MCF 10A (cell line): ENCODE measurements at places on chromosomes 6 and 20.

DNA sequence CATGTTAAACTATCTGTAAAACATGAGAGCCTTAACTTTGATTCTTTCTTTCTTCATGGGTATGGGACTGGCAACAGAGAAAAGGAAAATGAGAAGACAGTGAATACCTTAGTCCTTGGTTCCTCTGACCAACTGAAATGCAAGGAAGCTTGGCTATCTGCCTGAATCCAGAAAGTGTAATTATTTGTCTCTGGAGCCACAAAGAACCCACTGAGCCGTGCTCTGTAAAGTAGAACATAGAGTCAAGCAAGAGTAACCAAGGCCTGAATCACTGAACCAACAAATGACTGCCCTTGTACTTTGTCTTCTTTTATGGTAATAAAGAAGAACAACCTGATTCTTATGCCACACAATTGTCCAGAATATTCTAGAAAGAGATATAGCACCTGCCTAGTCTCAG is 27.6 kb downstream of the PKHD1 start:
- no peak for DNase-seq

DNA sequence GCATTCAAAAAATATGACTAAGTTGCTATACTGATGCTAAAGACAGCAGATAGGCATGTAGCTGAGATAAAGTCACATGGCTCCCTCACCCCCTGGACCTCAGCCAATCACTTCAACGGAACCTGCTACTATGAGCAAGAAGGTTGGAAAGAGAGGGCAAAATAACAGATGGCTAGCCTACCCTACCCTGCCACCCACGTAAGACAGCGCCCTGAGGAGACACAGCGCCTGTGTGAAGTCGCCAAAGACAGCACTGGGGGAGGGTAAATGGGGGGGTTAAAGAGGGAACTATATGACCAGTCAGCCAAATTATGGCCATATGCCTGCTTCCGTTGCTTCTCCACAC is 163.2 kb downstream of the RALGAPA2 start:
- DNase-seq: peak; percentile 78

DNA sequence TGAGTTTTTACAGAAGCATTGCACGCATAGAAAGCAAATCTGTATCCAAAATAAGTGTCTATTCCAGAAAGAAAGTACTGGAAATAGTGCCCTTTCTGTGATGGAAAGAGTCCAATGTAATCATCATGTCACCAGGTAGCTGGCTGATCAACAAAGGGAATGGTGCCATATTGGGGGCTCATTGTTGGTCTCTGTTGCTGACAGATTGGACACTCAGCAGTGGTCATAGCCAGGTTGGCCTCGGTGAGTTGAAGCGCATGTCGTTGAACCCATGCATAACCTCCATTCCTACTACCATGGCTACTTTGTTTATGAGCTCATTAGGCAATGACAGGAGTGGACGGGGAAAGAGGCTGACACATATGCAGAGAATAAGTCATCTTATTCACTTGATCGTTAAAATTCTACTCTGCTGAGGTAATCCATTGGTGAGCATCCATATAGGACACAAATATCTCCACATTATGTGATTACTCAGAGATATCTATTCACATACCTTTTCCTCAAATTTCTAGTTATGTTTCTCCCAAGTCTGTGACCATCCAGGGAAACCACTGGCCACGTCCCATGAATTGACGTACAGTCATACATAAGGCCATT is 560.5 kb downstream of the HAO1 start:
- no peak for DNase-seq

DNA sequence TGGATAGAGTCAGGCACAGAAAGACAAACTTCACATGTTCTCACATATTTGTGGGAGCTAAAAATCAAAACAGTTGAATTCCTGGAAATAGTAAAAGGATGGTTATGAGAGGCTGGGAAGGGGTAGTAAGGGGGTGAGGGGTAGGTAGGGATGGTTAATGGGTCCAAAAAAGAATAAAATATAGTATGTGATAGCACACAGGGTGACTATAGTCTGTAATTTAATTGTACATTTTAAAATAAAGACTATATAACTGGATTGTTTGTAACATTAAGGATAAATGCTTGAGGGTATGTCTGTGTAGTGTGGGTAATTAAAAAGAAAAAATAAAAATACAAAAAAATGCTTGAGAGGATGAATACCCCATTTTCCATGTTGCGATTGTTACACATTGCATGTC is 9.9 kb downstream of the SRSF6 start:
- no peak for DNase-seq

- no peak for DNase-seq
Observed at GRCh38 chr6:125789167-125789566, 1.6 kb upstream of the NCOA7 start.

DNA sequence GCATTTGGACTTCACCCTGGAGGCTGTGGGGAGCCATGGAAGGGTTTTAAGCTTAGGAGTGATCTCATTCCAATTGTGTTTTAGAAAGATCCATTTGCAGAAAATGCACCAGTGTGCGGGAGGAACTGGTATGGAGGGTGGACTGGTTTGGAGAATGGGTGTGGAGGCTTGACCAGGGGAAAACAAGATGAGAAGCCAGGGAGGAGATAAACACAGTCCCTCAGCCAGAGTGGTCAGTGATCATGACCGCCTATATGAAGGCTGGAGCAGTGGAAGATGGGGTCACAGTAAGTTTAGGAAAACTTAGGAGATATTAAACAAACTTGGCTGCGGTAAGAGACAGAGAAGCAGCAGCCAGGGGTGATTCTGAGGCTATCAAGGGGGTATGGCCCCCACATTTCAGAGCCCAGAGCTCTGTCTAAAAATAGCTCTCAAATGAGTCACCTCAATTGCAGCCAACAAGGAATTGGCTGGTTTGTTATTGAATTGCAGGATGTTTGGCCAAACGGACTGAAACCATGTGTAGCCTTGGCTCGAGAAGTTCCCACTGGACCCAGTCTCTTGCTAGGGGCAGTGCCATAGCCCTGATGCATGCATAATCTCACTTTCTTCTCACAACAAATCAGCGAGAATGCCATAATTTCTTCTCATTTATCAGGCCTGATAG is 159.9 kb upstream of the TOP1 start:
- peak; percentile 24 for DNase-seq

- DNase-seq: peak; percentile 63
Observed at GRCh38 chr6:116111552-116112528, 11.2 kb downstream of the NT5DC1 start.

- peak; percentile 91 for DNase-seq
Observed at GRCh38 chr6:35297601-35298481, at the start of gene DEF6. Gene DEF6 (plus strand): TSS chr6:35297818. CDS start chr6:35297857, 39 bp downstream.

DNA sequence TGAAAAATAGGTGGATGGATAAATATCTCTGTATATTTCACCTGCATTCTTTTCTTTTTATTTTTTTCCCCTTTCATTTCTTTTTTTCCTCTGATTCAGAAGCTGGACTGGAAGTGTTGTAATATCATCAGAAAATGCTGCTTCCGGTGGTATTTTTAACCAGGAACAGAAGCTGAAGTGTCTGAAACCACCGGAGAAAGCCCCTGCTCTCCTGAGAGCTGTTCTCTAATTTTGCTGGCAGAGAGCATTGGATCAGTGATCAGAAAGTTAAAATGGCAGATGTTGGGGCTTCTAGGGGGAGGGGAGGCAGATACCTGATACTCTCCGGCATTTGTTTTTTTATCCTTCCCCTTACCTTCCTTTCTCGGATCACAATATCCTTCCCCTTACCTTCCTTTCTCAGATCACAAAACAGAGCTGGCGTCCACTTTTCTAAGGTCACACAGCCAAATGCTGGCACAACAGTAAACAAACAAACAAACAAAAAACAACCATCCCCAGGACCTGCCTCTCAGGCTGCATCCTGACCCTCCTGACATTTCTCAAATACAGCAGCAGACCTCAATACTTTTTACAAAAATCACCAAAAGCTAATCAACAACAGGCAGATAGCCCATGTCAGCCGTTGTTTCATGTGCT is 143.2 kb upstream of the ZNF217 start:
- peak; percentile 30 for DNase-seq

DNA sequence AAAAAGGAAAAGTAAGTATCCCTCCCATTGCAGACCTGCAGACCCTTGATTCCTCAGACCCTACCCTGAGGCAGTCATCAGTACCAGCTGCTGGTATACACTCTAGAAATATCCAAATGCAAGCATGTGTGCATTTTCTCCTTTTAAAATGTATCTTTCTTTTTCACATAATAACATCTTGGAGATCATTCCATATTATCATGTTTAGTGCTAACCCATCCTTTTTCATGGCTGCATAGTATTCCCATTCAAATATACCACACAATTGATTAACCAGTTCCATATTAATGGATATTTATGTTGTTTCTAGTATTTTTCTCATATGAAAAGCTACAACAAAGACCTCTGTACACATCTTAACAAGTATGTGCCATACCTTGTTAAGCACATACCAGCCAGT is 70.8 kb downstream of the BLOC1S5 start:
- DNase-seq: no peak

DNA sequence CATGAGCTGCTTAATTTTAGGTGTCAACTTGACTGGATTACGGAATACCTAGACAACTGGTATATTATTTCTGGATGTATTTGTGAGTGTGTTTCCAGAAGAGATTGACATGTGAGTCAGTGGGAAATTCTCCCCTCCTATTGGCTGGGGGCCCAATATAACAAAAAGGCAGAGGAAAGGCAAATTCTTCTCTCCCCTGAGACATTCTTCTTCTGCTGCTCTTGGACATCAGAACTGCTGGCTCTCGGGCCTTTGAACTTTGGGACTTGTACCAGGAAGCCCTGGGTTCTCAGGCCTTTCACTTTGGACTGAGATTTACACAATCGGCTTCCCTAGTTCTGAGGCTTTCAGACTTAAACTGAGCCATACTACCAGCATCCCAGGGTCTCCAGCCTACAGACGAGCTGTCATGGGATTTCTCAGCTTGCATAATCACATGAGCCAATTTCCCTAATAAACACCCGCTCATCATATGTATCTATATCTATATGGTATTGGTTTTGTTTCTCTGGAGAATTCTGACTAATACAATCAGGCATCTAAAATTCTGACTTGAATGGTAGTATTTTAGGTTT is 7.6 kb upstream of the BTN3A3 start:
- peak; percentile 51 for DNase-seq
